ENCODE measurements at places on chromosomes 7 and 10. TPM values are rescaled to one million over a fixed set of nuclear protein-coding genes. Genes with fewer than 3 reads are reported as not detected.
A peak's percentile ranks its signal among the peaks of the same experiment; 100 is the strongest.

Gene CHCHD2
- total RNA-seq, result 511 TPM

- DNase-seq, result no peak
- peaks cover 3% of the 10 kb centered on the region for H3K4me1 ChIP-seq
- peak overlapping the region; percentile 19 for H3K4me3 ChIP-seq
Measured at GRCh38 chr7:27172823-27173510, 1.2 kb downstream of the HOXA10 start.

DNA sequence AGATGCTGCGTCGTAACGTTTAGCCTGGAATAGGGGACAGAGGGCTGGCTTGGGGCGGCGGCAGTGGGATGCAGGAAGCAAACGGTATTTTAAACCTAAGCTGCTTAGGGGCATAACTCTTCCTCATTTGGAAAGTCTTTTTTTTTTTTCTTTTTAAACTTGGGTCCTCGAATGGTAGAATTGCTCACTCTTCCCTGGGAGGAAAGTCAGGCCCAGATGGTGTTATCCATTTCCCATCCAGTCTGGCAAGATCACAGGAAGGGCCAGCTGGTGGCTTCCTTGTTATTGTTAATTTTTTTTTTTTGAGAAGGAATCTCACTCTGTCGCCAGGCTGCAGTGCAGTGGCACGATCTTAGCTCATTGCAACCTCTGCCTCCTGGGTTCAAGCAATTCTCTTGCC is 56.6 kb downstream of the TMEM209 start:
- no peak for DNase-seq
- no peak overlapping the region for H3K4me3 ChIP-seq
- H3K27ac ChIP-seq, result no peak overlapping the region
- no peaks in the 10 kb centered on the region for H3K4me1 ChIP-seq
- no peaks in the 10 kb centered on the region for H3K27me3 ChIP-seq

Gene DPP6
- 0.21 TPM for total RNA-seq

DNA sequence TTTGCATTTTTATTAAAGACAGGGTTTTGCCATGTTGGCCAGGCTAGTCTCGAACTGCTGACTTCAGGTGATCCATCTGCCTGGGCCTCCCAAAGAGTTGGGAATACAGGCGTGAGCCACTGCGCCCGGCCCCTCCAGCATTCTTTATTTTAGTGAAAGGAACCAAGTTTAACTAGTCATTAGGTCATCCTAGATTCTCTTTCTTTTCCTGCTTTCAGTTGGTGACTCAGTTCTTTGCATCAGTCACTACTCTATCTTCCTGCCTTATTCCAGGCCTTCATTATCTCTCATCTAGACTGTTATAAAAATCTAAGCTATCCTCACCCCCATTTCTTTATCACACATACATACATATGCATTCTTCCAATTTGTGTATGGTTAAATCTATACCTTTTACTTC is 63.7 kb downstream of the PRSS58 start:
- H3K27me3 ChIP-seq, result no peaks in the 10 kb centered on the region
- DNase-seq, result no peak

Gene ITPRID1
- not detected for total RNA-seq

DNA sequence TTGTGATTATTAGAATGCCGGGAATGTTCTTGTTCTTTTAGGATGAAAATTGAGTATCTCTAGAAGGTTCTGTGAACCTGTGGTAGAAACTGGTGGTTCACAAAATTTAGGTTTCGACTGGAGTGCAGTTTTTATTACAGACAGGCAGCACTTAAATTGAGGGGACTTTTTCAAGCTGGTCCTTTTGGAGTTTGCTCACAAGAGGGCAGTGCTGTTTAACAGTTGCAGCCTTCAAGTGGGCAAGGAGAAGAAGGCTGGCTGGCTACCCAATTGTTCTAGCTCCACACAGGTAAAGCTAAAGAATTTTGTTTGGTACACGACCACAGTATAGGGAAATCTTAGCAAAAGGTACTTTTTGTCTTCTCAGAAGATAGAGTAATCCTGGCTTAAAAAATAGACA is 233.6 kb downstream of the SNX13 start:
- peak; percentile 74 for DNase-seq
- no peaks in the 10 kb centered on the region for H3K36me3 ChIP-seq
- no peak overlapping the region for H3K27ac ChIP-seq
- no peak overlapping the region for H3K4me3 ChIP-seq
- no peaks in the 10 kb centered on the region for H3K4me1 ChIP-seq
- no peaks in the 10 kb centered on the region for H3K27me3 ChIP-seq

- no peaks in the 10 kb centered on the region for H3K36me3 ChIP-seq
- peak; percentile 65 for DNase-seq
- H3K4me3 ChIP-seq, result no peak overlapping the region
- H3K27me3 ChIP-seq, result no peaks in the 10 kb centered on the region
Measured at GRCh38 chr7:106041140-106041717, 70.9 kb downstream of the SYPL1 start.

GRCh38 chr10:23311034-23311433 is 33.6 kb downstream of the C10orf67 start:
- no peak overlapping the region for H3K27ac ChIP-seq
- no peaks in the 10 kb centered on the region for H3K4me1 ChIP-seq
- no peak for DNase-seq
- H3K4me3 ChIP-seq, result no peak overlapping the region

- no peaks in the 10 kb centered on the region for H3K4me1 ChIP-seq
- no peak overlapping the region for H3K4me3 ChIP-seq
- no peaks in the 10 kb centered on the region for H3K27me3 ChIP-seq
- H3K27ac ChIP-seq, result no peak overlapping the region
Measured at GRCh38 chr7:34220506-34221185, 315.3 kb downstream of the BMPER start.

Gene CPED1
- total RNA-seq, result 3.2 TPM

DNA sequence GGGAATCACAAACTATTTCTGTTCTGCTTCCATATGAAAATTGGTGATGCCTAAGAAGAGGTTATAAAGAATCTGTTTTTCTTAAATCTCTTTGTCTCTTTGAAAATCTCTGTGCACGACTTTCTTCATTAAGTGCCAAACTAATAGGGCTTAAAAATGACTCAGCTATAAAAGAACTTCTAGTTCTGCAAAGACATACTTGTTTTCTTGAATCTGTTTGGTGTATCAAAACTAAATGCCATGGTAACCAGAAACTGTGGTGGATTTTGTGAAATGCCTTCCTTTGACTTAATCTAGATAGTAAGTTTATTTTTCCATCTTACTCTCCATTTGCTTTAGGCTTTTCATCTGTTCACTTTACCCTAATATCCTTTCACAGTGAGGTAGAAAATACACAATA is 417.8 kb downstream of the PARD3 start:
- H3K4me3 ChIP-seq, result no peak overlapping the region
- H3K36me3 ChIP-seq, result no peaks in the 10 kb centered on the region
- no peaks in the 10 kb centered on the region for H3K27me3 ChIP-seq
- no peak overlapping the region for H3K27ac ChIP-seq
- no peaks in the 10 kb centered on the region for H3K4me1 ChIP-seq
- DNase-seq, result no peak

DNA sequence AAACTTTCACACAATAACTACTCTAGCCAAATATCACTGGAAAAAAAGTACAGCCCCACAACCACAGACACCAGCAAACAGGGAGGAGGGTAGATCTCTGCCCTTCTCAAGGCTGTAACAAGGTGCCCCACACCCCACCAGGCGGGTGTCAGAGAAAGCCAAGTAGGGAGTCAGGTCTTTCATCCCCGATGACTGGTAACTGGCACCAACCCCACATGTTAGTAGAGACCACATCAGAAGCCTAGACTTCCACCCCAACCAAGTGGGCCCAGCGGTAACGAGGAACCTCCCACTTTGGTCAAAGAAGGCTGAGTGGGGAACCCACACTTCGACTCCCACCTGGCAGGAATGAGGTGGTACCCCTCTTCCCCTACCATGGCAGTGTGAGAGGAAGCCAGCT is 16.4 kb upstream of the RUFY2 start:
- H3K27ac ChIP-seq, result no peak overlapping the region
- H3K4me1 ChIP-seq, result no peaks in the 10 kb centered on the region
- H3K36me3 ChIP-seq, result peaks cover 7% of the 10 kb centered on the region
- no peak overlapping the region for H3K4me3 ChIP-seq
- no peak for DNase-seq

DNA sequence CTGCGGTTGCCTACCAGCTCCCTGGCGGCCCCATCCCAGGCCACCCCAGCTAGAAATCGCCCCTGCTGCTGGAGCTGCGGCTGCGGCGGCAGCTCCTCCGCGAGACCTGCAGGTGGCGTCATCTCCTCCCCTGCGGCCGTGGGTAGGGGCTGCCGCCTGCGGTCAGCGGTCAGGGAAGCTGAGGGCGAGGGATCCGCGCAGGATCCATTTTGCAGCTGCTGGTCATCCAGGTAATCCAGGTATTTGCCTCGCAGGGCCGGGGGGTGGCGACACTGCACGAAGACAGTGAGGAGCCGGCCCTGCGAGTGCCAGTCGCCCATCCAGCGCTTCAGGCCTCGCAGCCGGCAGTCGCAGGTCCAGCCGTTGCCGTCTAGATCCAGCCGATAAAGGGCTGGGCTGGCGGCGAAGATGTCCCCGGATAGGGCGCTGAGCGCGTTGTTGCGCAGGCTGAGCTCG is 1.5 kb downstream of the TRIL start:
- H3K4me3 ChIP-seq, result peak overlapping the region; percentile 54
- no peaks in the 10 kb centered on the region for H3K36me3 ChIP-seq

- DNase-seq, result no peak
Measured at GRCh38 chr10:70088308-70088698, 35.7 kb downstream of the MACROH2A2 start.

DNA sequence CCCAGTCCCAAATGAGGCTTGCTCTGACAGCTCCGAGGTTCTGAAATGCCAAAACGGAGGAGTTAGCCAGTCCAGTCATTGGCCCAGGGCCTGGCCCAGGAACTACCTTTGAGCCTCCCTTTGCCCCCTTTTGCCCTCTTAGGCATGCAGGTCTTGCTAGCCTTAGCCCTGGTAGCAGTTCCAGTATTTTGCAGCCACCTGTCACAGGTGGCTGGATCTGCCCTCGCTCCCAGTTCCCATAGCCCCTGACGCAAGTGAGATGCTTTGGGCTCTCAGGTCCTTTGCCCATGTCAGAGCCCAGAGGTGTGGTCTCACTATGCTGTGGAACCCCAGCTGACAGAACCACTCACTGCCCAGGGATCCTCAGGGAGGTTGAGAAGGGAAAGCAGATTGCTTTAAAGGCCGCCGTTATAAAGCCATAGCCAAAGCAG is 42.0 kb downstream of the GPRIN2 start:
- H3K27ac ChIP-seq, result no peak overlapping the region
- H3K27me3 ChIP-seq, result no peaks in the 10 kb centered on the region
- no peak for DNase-seq

DNA sequence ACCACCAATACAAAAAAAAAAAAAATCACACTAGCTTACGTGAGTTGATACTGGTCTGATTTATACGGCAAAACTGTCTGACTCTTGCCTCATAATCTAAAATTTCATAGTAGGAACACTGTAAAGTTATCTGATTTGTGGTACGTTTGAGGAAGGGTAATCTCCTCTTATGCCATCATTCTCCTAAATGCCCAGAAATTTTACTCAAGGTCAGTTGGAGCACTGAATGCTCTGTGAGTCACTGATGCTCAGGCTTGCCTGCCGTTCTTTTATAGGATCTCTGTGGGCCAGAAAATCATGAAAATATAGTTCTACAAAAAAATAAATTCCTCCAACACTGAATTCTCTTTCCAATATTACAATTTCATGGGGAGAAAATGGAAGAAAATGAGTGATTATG is 135.7 kb downstream of the PDE1C start:
- peak; percentile 12 for DNase-seq
- no peak overlapping the region for H3K4me3 ChIP-seq
- no peaks in the 10 kb centered on the region for H3K27me3 ChIP-seq
- H3K36me3 ChIP-seq, result no peaks in the 10 kb centered on the region
- H3K4me1 ChIP-seq, result no peaks in the 10 kb centered on the region
- no peak overlapping the region for H3K27ac ChIP-seq

- H3K27me3 ChIP-seq, result no peaks in the 10 kb centered on the region
- H3K36me3 ChIP-seq, result no peaks in the 10 kb centered on the region
- H3K4me1 ChIP-seq, result no peaks in the 10 kb centered on the region
- H3K27ac ChIP-seq, result no peak overlapping the region
- DNase-seq, result no peak
- no peak overlapping the region for H3K4me3 ChIP-seq
Measured at GRCh38 chr7:4102231-4102841, 579.8 kb upstream of the FOXK1 start.

- peaks cover 14% of the 10 kb centered on the region for H3K36me3 ChIP-seq
- peak overlapping the region; percentile 59 for H3K27ac ChIP-seq
- H3K4me3 ChIP-seq, result no peak overlapping the region
- no peaks in the 10 kb centered on the region for H3K27me3 ChIP-seq
Measured at GRCh38 chr7:100472854-100473499, 6.0 kb downstream of the TSC22D4 start.

DNA sequence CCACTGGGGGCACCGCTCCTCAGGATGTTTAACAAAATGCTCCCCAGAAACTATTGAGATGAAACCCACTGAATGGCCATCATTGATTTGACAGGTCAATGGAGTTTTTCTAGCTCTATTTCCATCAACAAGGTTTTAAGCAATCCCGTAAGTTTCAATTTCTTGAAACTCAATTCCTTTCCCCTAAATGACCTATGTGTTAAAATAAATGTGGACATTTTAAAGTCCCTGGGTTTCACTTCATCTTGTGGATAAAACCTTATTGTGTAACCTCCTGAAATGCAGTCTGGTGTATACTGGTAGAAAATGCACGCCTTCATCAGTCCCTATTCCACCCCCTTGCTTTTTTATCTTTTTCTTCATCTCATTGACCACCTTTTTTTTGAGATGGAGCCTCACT is 8.9 kb upstream of the C7orf33 start:
- no peak overlapping the region for H3K4me3 ChIP-seq
- H3K36me3 ChIP-seq, result no peaks in the 10 kb centered on the region
- H3K27me3 ChIP-seq, result no peaks in the 10 kb centered on the region
- H3K27ac ChIP-seq, result no peak overlapping the region

- DNase-seq, result peak; percentile 80
- H3K36me3 ChIP-seq, result no peaks in the 10 kb centered on the region
- H3K27me3 ChIP-seq, result peaks cover 14% of the 10 kb centered on the region
- H3K27ac ChIP-seq, result no peak overlapping the region
- no peak overlapping the region for H3K4me3 ChIP-seq
- H3K4me1 ChIP-seq, result no peaks in the 10 kb centered on the region
Measured at GRCh38 chr7:76262683-76263402, 39.6 kb upstream of the HSPB1 start.

GRCh38 chr7:131106681-131107336 is 220.9 kb upstream of the MKLN1 start:
- peak overlapping the region; percentile 85 for H3K4me3 ChIP-seq
- H3K36me3 ChIP-seq, result no peaks in the 10 kb centered on the region
- no peak for DNase-seq
- peaks cover 63% of the 10 kb centered on the region for H3K27me3 ChIP-seq
- no peaks in the 10 kb centered on the region for H3K4me1 ChIP-seq

DNA sequence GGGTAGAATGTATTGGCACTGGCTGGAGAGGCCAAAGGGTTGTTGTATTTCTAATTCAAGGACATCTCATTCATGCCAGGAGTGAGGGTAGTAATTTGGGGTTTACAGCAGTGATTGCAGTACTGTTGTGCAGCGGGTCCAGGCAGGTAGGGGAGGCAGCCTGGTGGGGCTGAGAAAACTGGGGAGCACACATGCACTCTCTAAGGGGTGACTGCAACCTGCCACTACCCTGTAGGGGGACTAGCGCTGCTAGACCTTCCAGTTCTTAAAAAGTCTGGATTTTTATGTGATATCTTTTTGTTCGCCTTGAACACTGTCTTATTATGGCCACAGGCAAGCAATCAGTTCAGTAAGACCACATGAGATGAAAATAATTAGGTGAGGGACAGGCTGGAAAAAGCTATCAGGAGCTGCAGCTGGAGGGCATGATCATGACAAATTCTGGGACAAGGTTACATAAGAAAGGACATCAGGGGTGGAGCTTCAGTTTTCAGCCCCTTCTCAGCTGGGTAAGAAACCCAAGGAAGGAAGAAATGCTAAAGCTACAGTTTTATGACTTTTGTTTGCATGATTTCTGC is 149.0 kb downstream of the ARHGAP21 start:
- no peaks in the 10 kb centered on the region for H3K4me1 ChIP-seq
- H3K4me3 ChIP-seq, result no peak overlapping the region
- no peaks in the 10 kb centered on the region for H3K36me3 ChIP-seq
- no peak overlapping the region for H3K27ac ChIP-seq
- H3K27me3 ChIP-seq, result no peaks in the 10 kb centered on the region
- no peak for DNase-seq
